Left hindlimb (tissue), 1 donor: ENCODE measurements at places on chromosomes 6 and 20.

DNA sequence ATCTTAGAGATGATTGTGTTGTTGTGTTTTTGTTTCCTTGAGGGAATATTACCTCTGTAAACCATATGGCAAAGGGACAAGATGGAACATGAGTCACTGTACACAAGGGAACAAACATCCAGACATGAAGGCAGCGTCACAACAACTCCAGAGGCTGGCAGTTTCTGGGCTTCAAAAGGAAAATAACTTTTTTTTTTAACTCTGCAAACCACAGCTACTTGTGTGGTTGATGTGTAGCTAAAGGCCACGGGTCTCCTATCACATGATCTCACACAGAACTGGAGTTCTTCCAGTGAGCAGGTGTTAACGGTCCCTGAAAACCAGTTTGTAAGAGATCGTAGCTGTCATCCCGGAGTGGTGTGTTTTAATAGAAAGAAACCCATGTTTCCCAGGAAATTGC is 33.2 kb upstream of the HBS1L start:
- no peak for DNase-seq

DNA sequence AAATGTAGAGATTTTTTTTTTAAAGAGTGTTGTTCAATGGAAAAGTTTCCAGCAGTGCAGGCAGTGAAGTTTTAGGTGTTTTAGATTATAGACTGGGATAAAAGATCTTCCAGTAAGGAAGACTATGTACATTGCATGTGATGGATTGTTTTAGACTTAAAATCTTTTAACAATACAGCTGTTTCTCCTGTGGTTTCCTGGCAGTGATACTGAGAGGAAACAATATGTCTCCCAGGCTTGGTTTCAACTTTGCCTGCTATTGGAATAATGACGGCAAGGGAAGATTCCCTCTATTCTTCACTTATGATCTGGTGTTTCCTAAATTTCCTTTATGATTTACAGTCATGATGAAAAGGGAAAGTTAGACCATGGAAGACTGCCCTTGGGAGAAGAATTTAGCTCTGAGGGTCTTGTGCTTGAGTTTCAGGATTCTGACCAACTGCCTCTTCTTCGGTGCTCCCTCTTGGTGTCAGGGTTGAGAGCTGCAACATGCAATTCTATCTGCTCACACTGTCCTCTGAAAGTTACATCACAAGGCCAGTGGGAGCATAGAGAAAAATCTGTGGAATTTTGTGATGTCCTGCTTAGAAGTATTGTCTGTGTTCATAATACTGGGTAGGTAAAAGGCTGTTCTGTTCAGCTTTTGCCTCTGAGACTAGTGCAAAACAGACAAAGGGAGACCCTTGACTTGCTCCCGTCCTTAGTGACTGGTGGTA is 262.8 kb upstream of the MAN1A1 start:
- DNase-seq = no peak

DNA sequence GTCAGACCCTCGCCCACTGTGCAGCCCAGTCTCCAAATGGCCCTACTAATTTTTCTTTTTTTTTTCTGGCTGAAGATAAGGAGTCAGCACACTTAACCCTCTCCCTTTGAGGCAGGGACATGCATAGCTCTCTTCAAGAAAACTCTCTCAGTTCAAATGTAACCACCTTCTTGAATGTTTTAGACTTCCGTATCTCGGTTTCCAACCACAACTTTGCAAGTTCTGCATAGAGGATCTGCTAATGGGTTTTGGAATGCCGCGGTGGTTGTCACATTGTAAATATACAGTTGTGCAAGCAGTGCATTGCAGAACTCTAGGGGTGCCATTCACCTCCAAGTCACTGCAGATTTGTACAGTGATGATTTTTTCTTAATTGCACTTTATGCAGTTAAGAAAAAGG is 59.4 kb upstream of the SLC35B3 start:
- no peak for DNase-seq

DNA sequence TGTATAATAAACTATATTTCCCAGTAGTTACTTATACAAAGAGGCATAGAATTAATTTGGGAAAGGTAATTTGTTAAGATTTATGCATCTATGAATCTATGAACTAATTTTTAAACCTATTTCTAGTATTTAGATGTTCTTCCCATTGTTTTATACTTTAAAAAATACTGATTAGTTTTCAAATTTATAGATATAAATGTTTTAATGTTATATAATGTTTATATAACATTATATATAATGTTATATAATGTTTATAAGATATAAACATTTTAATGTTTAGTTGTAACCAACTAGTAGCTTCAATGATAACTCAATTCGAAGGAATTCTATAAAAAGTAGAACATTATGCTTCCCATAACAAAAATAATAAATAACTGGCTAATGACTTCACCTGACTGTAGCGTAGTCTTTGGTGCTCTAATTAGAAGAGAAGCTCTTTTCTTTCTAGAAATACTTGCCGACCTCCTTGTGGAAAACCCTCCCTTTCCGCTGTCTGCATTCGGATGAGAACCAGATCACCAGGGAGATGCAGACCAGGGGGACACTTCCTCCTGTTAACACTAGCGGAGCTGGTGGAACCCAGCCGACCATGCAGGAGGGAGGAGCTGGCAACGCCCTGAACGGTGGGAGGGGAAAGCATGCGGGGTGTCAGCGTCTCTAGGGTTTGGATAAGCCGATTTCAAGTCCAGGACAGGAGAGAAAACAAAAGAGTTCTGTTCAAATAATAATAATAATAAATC is 158.4 kb downstream of the OR2B2 start:
- peak; percentile 82 for DNase-seq

DNA sequence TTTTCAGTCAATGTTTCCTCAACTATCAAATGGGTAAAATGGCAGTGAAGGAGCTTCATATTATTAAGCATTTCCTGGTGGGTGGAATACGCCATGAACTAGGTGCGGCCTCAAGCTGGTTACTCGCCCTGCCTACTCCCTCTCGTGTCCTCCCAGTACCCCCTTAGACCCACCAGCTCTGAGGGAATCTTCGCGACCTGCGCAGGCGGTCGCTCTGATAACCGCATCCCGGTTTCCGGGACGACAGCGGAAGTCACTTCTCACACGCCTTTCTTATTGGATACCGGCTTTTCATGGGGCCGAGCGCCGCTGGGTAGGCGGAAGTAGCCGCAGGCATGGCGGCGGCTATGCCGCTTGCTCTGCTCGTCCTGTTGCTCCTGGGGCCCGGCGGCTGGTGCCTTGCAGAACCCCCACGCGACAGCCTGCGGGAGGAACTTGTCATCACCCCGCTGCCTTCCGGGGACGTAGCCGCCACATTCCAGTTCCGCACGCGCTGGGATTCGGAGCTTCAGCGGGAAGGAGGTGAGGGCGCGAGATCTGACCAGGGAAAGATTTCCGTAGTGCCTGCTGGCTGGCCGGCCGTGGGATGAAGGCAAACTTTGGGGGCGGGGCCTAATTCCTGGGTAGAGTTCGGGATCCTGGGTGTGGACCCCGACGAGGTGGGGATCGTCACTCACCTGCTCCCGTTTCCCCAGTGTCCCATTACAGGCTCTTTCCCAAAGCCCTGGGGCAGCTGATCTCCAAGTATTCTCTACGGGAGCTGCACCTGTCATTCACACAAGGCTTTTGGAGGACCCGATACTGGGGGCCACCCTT is at the start of gene PIGT:
TSS of gene PIGT (plus strand) at position 320 of the 816 bp plus-strand sequence. CDS start at position 336, 16 bp downstream.
- DNase-seq = peak; percentile 88
